ENCODE measurements at places on chromosomes 4 and X.
A peak's percentile ranks its signal among the peaks of the same experiment; 100 is the strongest.

GRCh38 chr4:79850626-79851025 is 222.4 kb downstream of the ANTXR2 start:
- DNase-seq: no peak

DNA sequence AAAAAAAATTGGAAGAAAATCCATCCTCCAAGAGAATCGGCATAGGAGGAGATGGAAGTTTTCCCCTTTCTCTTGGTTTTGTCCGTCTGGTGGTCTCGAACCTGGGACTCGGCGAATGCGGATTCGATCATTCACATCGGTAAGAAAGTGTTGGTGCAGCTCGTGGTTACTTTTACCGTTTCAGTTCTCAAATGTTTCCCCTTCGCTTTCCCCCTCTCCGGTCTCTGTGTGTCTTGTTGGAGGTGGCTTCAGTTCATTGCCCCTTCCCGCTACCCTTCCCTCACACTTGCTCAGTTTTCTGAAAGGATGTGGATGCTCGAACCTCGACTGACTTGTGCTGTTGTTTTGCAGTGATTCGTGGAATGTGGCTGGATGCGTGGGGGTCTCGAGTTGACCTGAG is 840 bp downstream of the GRID2 start:
- no peak for DNase-seq

DNA sequence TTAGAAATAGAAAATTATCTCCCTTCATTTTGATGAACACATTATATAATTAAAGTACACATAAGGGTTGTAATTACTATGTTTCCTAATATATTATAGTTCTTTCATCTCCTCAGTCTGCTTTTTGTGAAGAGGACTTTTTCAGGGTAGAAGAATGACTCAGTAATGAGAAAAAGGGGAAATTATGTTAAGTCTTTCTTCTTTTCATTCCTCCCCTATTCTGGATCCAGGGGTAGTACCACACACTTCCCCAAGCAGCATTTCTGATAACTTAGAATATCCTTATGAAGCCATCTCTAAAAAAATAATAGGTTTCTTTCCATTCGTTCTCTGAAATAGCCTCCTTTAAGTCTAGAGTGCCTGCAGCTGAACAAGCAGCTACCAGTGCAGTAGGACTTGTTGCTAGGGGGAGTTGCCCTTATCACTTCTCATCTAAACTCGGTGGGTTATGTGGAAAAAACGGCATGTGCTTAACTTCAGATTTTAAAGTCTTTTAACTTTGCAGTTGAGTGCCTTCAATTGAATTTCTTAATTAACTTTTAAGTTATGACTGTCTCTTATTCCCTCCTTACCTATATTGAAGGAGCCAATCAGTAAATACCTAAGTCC is 184.8 kb downstream of the ARHGAP24 start:
- no peak for DNase-seq

- no peak for DNase-seq
Measured at GRCh38 chr4:87077914-87078585, 142.4 kb downstream of the KLHL8 start.

DNA sequence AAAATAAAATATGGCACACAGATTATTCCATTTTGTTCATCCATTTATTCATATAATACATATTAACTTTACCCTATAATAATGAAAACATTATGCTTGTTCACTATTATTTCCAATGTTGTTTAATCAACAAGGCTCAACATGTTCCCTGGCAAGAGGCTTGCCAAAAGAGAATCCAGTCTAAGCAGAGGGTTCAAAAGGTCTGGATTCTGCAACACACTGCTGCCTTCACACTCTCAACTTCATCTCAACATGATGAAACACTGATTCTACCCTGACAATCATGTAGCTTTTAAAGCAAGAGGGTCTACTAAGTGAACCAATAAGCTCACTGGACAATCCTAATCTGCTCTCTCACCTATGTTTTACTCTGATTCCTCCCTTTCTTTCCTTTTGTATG is 101.1 kb downstream of the MID1 start:
- DNase-seq: no peak

- DNase-seq: no peak
Measured at GRCh38 chr4:17276776-17277175, 235.1 kb downstream of the QDPR start.

GRCh38 chr4:72357908-72358307 is 211.1 kb downstream of the ADAMTS3 start:
- DNase-seq: no peak

GRCh38 chr4:146776691-146777090 is 138.0 kb downstream of the POU4F2 start:
- no peak for DNase-seq

DNA sequence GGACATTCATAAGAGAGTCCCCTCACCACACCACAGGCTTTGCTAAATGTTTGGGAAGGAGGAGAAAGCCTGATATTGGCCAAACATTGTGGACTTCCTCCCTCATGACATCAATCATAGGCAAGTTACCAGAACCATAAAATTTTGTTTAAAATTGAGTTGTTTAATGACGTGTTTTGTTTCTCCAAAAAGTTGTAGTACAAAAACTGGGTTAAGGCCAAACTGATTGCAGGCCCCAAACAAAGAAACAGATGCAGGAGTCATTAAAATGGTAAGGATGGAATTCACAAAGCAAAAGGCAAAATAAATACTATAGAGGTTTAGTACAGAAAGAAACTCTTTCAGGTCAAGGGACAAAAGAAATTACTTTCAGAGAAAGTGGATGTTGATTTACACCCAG is 3.9 kb upstream of the ODAM start:
- no peak for DNase-seq

- no peak for DNase-seq
Measured at GRCh38 chr4:113884655-113885054, 94.8 kb downstream of the ARSJ start.

GRCh38 chr4:86816501-86817273 is 32.5 kb downstream of the SLC10A6 start:
- DNase-seq: no peak

DNA sequence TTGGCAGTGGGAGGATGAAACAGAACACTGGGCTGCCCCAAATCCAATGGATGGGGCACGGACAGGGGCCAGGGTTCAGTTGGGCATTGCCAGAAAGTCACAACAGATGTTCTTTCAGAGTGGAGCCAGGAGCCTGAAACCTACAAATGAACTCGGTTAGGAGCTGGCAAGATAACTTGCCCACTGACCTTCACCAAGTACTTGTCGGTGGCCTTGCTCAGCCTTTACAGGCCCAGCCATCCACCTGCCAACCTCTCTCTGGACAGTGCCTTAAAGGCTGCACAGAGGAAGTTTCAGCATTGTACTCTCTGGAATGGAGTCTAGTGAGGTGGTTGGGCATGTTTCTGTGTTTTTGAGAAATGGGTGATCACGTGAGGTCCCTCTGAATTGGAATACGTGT is 87.1 kb upstream of the USP9X start:
- DNase-seq: no peak

DNA sequence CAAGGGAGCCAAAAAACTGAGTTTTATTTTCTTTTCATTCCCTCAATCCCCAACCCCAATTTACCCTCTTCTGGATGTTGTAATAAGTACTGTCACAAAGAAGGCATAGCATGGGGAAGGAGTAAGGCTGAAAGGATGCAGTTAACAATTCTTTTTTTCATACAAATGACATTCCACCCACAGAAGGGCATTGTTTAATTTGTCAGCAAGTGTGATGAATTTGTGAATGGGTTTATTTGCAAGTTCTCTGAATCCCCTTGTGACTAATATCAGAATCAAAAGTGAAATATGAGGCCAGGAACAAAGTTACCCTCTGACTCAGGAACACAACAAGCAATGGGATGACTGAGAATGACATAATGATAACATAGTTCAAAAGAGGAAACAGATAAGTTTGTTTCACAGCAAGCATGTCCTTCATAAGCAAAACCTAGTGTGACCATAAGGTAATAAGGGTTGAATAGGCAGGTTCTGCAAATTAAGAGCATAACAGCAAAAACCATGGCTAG is 2.1 kb downstream of the GEMIN8 start:
- DNase-seq: peak; percentile 82

DNA sequence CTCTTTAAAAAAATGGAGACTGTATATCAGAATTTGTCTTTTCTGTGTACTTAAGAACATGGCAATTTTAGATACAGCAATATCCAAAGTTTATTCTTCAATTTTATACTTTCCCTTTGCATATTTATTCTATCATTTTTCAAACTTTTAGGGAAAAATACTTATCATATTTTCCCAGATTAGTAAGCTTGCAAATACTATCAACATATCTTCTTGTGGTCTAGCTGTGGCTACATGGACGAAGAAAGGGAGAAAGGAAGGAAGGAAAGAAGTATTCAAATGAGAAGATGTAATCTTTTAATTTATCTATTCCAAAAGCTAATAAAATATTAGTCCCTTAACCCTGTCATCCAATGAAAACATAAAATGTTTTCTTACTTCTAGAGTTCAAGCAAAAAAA is 797.8 kb upstream of the GALNTL6 start:
- no peak for DNase-seq

DNA sequence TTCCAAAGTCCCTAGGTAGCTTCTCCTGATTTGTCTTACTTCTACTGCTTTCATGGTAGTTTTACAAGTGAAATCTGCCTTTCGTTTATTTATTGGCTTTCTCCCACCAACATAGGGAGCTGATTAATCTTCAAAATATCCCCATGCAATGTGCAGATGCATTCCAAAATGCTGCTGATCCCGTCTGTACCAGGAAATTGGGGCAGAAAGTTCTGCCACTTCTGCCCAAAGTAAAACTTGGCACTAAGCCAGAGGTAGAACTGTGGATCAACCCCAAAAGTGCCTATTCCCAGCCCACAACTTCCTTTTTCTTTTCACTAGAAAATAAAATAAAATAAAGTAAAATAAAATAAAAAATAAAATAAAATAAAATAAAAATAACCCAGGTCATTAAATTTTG is 47.3 kb upstream of the PPARGC1A start:
- DNase-seq: no peak

DNA sequence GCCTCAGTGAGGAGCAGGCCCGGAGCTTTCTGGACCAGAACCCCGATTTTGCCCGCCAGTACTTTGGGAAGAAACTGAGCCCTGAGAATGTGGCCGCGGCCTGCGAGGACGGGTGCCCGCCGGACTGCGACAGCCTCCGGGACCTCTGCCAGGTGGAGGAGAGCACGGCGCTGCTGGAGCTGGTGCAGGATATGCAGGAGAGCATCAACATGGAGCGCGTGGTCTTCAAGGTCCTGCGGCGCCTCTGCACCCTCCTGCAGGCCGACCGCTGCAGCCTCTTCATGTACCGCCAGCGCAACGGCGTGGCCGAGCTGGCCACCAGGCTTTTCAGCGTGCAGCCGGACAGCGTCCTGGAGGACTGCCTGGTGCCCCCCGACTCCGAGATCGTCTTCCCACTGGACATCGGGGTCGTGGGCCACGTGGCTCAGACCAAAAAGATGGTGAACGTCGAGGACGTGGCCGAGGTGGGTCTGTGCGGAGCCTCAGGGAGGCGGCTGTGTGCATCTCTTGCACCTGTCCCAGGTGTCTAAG is 323 bp downstream of the PDE6B start:
- no peak for DNase-seq

DNA sequence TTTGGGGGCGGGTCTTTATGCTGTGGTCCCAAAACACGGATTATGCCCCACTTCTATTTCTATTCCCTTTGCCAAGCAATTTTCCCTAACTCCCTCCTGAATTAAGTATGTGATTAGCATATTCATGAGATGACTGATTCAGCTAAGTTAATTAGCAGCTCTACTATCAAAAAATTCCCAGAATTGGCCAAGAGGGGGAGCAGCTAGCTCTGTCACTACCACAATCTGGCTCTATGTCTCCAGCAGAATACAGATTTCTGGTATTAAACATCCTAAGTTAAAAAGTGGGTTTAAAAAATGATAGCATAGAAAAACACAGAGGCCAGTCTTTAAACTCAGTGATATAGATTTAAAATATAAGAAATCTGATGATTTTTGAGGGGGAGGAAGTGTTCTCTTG is 80.3 kb downstream of the GPC4 start:
- DNase-seq: peak; percentile 27

GRCh38 chrX:38379088-38379487 is 26.7 kb downstream of the OTC start:
- DNase-seq: no peak

GRCh38 chr4:172630280-172630679 is 538.3 kb upstream of the GALNT7 start:
- DNase-seq: no peak

DNA sequence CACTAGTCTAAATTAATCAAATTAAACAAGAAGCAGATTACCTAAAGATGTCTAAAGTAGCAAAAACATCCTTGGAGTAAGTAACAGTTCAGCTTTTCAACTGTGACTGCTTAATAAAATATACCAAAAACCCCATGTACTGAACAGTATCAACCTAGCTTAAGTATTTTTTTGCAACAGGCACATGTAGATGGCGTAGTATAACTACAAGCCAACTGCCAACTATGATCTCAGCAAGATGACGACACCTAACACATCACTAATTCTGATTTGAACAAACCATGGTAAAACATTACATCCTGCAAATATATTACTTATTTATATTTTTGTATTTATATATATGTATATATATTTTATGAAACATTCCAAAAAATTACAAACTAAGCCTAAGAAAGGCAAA is 24.5 kb downstream of the DHX15 start:
- no peak for DNase-seq

GRCh38 chr4:6395466-6396228 is 76.8 kb downstream of the PPP2R2C start:
- no peak for DNase-seq

DNA sequence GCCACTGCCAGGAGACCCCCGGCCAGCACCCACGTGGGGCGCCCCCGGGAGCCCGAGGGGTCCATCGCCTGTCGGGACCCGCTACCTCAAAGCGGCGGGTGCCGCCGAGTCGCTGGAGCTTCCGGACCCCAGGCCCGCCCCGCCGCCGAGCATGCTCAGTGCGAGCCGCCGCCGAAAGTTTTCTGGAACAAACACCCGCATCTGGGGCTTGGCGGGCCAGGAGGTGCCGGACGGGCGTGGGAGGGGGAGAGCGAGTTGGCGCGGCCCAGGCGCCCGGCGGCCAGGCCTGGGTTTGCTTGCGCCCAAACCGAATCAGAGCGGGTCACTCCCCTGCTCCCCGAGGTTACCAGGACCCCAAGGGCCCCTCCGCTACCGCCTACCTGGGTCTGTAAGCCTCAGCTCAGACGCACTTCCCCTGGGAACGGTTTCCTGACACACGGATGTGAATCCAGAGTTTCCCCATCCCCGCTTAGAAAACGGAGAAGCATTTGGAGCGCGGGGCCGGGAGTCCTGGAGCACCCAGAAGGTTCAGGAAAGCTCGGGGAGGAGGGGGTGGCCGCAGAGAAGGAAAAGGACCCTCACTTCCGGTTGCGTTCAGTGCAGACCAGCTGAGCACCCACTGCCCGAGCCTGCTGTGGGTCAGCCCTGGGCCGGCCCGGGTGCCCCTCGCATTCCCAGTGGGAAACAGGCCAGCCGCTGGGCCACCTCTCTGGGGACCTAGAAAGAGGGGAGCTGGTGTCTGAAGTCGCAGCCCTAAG is at the start of gene EVC2:
EVC2 (minus strand) TSS at position 111 of the 758 bp plus-strand sequence; CDS start at position 65, 46 bp downstream.
- peak; percentile 46 for DNase-seq

- DNase-seq: no peak
Measured at GRCh38 chr4:108029731-108030130, 40.0 kb downstream of the HADH start.

DNA sequence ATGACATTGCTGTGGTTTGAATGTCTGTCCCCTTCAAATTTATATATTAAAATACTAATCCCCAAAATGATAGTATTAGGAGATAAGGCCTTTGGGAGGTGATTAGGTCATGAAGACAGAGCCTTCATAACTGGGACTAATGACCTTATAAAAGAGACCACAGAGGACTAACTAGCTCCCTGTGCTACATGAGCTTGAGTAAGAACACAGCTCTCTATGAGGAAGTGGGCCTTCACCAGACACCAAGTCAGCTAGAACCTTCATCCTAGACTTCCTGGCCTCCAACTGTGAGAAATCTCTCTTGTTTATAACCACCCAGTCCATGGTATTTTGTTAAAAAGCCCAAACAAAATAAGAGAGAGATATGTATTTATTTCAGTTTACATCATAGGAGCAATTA is 242.2 kb upstream of the CTSO start:
- no peak for DNase-seq

All from activated CD4-positive, alpha-beta T cell treated with anti-CD3 and anti-CD28 coated beads, Interleukin-2, Interleukin-6, amounts not matched to agents 100 ng/mL and 50 ng/mL, durations not matched to agents 16 hours and 8 hours (primary cell).